ENCODE measurements at places on chromosomes 13 and 19.

GRCh38 chr13:46010148-46010547 is 42.4 kb downstream of the ZC3H13 start:
- DNase-seq, result no peak

GRCh38 chr19:10551698-10552301 is 8.1 kb downstream of the ATG4D start:
- DNase-seq, result no peak

- DNase-seq, result no peak
These were observed 244.0 kb upstream of the RXFP2 start for GRCh38 chr13:31495336-31495735.

GRCh38 chr13:79904581-79904980 is 423.6 kb downstream of the NDFIP2 start:
- DNase-seq, result no peak

DNA sequence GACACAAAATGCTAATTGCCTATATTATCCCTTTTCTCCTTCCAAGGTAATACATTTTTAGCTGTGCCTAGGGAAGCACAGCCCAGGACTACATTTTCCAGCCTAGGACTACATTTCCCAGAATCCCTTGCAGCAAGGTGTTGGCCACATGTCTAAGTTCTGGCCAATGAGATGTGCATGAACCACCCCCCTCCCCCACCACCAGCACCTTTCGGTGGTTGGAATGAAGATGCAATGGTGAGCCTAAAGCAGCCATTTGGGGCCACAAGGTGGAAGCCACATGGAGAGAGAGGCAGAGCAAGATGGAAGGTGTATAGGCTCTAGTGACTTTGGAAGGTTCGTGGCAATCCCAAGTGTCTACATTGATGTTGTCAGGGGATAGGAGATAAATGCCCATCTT is 16.2 kb downstream of the UNC13A start:
- no peak for DNase-seq

GRCh38 chr13:27137759-27138158 is 33.9 kb downstream of the USP12 start:
- DNase-seq, result no peak

GRCh38 chr13:32212421-32212820 is 102.7 kb downstream of the ZAR1L start:
- DNase-seq, result no peak

- DNase-seq, result no peak
These were observed 18.1 kb upstream of the LRP3 start for GRCh38 chr19:33175886-33176669.

- no peak for DNase-seq
These were observed at the start of gene PRMT1 for GRCh38 chr19:49677231-49677900. TSS of gene PRMT1 (plus strand) at chr19:49677271. CDS start at chr19:49677281, 10 bp downstream.

GRCh38 chr13:107258599-107259187 is 690.8 kb upstream of the ARGLU1 start:
- DNase-seq, result no peak

DNA sequence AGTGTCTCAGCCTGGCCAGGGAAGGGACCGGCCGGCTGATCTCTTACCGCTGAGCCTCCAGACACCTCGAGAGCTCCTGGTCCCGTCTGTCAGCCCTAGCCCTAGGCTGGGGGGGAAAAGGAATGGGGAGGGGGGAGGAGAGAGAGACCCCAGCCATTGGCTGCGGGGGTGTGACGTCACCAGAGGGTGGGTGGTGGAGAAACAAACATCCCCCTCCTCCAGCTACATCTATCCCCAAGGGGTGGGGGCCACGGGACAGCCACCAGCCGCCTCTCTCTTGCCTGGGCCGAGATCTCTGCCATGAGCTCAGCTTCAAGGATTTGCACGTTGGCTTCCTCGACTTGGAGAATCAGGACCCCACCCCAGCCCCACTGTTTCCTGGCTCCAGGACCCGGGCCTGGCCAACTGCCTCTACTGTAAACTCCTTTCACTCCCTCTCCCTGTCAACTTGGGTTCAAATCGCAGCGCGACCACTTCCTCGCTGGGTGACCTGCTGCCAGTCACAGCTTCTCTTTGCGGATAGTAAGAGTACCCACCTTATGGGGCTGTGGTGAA is at the start of gene PRX:
Gene PRX, minus strand, starts transcription at position 88 of the 555 bp plus-strand sequence. CDS start 5,446 bp downstream, outside the sequence.
- no peak for DNase-seq

GRCh38 chr13:30479883-30480219 is 14.1 kb upstream of the HMGB1 start:
- no peak for DNase-seq

- no peak for DNase-seq
These were observed 412.0 kb downstream of the LMO7 start for GRCh38 chr13:76048131-76048530.

DNA sequence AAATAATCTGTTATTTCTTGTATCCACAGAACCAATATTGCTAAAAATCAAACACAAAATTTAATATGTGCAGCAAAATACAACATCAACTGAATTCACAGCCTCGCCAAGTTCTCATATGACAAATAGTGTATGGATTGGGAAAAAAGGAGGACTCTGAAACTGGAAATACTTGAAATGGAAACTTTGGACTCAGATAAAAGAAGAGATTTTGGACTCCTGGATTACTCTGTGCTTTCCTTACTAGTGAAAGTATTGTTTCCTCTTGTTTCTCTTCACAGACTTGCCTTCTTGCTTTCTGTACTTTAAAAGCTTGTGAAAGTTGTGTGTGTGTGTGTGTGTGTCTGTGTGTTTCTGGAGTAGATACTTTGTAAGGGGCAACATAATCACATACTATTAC is 1596.3 kb downstream of the PCDH9 start:
- no peak for DNase-seq

GRCh38 chr19:57664269-57665127 is 4.2 kb upstream of the ZSCAN4 start:
- no peak for DNase-seq

DNA sequence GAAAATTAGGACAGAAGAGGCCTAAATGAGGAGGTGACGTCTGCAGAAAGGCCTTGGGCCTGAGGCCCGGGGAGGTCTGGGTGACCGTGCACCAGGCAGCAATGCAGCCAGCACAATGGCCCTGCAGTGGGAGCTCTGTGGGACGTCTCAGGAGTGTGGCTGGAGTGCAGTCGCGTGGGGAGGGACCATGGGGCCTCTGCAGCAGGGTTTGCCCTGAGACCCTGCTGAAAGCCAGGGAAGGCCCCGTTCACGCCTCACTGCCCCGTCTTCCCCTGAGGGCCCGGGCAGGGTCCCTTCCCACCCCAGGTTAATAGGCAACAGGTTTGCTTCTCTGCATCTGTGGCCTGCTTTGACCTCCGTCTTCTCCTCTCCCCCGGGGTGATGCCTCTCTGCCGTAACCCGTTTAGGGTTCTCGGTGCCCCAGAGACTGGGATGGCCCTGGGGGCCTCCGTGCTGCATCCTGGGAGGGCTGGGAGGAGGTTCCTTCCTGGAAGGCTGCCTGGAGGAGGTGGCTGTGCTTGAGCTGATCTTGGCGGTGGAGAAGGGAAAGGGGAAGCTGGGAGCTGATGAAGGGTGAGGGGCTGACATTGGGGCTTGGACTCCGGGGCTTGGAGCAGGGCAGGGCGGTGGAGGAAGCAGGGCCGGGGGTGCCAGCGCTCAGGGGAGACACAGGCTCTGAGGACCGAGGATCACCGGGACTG is 9.7 kb downstream of the PALM start:
- DNase-seq, result no peak

DNA sequence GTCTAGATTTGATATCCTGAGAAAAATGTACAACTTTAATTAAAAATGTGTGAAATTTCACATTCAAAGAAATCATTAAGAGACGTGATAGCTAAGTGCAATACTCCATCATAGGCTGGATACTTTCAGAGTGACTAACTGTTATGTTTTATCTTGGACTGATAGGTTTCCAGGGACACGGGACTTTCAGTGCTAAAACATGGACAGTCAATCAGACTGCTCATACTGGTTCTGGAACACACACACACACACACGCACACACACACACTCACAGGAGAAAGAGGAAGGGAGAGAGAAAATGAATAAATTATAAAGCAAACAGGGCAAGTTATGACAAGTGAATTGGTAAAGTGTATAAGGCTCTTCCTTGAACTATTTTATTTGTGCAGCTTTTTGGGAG is 955.9 kb downstream of the SLITRK5 start:
- no peak for DNase-seq

GRCh38 chr13:83691966-83692365 is 190.3 kb downstream of the SLITRK1 start:
- no peak for DNase-seq

- DNase-seq, result no peak
These were observed 117.2 kb downstream of the MIPEP start for GRCh38 chr13:23771956-23772355.

DNA sequence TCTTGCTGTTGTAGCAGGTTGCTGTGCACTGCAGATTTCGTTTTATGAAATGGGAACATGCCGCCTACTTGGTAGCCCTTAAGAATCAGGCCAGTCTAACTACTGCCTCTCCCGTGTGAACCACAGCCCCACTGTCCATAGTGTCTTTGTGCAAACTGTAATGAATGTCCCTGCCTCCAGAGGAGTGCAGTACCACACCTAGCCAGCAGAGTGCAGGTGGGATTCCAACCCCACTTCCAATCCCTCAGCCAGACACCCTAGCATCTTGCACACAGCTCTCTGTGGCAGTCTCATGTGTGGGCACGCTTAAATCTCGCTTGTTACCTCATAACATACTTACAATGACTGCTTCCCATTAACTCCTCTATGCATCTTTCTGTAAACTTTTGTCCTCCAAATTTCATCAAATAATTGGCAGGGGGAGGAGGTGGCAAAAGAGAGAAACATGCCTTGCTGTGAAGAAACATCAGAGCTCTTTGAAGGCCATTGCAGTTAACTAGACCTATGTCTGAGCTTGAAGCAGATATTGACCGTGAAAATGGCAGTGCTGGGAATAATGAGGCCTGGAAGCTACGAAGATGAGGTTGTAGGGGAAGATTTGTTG is 47.2 kb downstream of the ZAR1L start:
- peak; percentile 7 for DNase-seq

DNA sequence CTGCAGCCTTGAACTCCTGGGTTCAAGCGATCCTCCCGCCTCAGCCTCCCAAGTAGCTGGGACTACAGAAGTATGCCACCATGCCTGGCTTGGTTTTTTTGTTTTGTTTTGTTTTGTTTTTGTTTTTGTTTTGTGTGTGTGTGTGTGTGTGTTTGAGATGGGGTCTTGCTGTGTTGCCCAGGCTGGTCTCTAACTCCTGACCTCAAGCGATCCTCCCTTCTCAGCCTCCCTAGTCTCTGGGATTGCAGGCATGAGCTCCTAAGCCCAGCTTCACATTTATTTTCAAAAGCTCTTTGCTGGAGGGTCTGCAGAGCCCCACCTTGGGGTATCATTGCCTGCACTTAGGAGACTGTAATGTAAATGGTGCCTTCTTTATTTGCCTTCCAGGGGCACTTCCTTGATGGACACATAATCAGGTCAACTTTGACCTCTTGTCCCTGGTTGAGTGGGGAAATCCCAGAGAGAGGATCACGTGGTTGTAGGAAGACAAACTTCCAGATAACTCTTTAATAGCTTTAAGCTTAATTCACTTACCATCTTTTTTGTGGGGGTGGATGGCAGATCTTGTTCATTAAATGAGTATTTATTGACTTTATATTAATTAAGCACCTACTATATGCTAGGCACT is 72.9 kb upstream of the NPAS1 start:
- no peak for DNase-seq

DNA sequence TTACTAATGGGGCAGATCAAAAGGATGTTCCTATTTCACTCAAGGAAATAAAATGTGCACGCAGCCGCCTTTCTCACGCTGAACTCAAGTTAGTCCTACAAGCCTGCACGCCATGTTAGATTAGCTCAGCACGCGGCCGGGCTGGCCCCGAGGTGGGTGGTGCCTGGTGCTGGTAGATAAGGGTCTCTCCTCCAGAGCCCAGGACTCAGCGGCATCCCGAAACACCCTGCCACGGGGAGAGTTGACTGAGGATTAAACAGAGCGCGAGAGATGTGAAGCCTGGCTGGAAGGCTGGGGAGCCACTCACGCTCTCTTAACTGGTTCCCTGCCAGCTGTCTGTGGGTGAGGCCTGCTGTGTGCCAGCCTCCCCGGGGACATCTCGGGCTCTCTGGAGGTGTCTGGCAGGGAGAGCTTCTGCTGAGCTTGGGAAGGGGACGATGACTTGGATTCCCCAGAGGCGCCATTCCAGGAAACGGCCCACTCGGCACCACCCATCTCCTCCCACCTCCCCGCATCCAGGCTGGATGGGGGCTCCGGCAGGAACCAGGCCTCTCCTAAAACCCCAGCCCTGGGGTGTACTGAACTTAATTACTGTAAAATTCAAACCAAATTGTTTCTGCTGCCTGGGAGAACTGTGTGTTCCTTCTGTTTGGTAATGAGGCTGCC is 122.2 kb downstream of the KDM4B start:
- DNase-seq, result no peak

DNA sequence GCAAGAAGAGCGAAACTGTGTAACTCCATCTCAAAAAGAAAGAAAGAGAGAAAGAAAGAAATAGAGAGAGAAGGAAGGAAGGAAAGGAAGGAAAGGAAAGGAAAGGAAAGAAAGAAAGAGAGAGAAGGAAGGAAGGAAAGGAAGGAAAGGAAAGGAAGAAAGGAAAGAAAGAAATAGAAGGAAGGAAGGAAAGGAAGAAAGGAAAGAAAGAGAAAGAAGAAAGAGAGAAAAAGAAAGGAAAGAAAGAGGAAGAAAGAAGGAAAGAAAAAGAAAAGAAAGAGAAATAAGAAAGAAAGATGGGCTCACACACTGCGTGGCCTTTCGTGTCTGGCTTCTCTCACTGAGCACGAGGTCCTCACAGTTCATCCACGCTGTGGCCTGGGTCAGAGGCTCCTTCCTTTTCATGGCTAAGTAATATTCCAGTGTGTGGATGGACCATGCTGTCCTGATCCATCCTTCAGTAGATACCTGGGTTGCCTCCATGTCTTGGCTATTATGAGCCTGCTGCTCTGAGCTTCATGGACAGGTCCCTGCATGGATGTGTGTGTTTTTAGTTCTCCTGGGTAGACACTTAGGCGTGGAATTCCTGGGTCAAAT is 67.4 kb upstream of the NFIC start:
- no peak for DNase-seq

DNA sequence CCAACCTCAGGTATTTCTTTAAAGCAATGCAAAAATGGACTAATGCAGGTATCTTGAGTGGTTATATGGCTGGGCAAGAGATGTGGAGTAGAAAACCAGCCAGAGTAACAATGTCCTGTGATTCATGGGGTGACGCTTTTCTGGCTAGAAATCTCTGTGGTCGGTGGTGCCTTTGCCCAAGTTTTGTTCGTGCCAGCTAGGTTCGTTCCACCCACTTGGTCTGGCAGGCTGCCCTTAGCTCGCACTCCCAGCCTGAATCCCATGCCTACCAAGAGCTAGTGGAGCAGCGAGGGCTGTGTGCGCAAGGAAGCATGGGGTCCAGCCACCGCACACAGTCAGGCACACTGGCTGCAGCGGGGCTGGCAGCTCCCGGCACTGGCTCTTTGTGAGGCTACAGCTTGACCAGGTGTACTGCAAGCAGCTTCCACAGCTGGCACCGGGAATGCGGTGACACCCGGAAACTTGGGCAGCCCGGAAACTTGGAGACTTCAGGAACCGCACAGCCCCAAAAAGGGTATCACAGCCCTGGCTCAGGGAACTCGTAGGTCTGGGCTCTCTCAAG is 349.6 kb upstream of the PCDH20 start:
- DNase-seq, result no peak

- no peak for DNase-seq
These were observed 33.1 kb downstream of the CERS4 start for GRCh38 chr19:8242211-8242821.

Measured in activated CD4-positive, CD25-positive, alpha-beta regulatory T cell treated with anti-CD3 and anti-CD28 coated beads, Interleukin-2, amount 50 U/mL, for 16 hours (primary cell).